Neural progenitor cell (in vitro differentiated cells): ENCODE measurements at places on chromosomes 4 and X. TPM values are rescaled to one million over a fixed set of nuclear protein-coding genes. Genes with fewer than 3 reads are reported as not detected.

- no peaks in the 10 kb centered on the region for H3K4me1 ChIP-seq
- peak overlapping the region; percentile 84 for H3K4me3 ChIP-seq
- no peak overlapping the region for H3K27ac ChIP-seq
Measured at GRCh38 chr4:336099-336892, 1.3 kb upstream of the ZNF141 start.

GRCh38 chrX:120439921-120440320 is 29.2 kb downstream of the LAMP2 start:
- no peaks in the 10 kb centered on the region for H3K4me1 ChIP-seq
- no peaks in the 10 kb centered on the region for H3K36me3 ChIP-seq
- H3K4me3 ChIP-seq: no peak overlapping the region
- H3K27me3 ChIP-seq: no peaks in the 10 kb centered on the region

DNA sequence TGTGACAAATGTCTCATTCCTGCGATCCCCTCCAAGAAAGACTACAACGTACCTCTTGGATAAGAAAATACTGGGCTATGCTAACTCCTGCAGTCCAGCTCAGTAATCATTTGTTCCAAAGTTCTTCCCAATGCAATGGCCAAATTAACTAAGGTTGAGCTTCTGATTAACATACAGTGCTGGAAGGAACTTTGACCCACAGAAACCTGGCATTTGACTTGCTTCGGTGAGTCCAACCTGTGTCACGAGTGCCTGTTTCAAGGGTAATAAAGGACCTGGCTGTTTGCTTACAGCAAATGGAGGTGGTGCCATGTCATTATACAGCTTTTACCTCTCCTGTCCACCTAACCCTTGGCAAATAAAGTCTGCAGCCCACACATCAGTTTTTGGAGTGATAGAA is 83.2 kb downstream of the RBM47 start:
- no peaks in the 10 kb centered on the region for H3K27me3 ChIP-seq
- H3K4me3 ChIP-seq: no peak overlapping the region
- no peak overlapping the region for H3K27ac ChIP-seq
- no peak for DNase-seq
- H3K36me3 ChIP-seq: no peaks in the 10 kb centered on the region
- H3K4me1 ChIP-seq: no peaks in the 10 kb centered on the region

GRCh38 chr4:7204656-7205387 is 12.5 kb downstream of the SORCS2 start:
- no peaks in the 10 kb centered on the region for H3K27me3 ChIP-seq
- DNase-seq: no peak
- H3K27ac ChIP-seq: no peak overlapping the region
- H3K4me3 ChIP-seq: no peak overlapping the region

DNA sequence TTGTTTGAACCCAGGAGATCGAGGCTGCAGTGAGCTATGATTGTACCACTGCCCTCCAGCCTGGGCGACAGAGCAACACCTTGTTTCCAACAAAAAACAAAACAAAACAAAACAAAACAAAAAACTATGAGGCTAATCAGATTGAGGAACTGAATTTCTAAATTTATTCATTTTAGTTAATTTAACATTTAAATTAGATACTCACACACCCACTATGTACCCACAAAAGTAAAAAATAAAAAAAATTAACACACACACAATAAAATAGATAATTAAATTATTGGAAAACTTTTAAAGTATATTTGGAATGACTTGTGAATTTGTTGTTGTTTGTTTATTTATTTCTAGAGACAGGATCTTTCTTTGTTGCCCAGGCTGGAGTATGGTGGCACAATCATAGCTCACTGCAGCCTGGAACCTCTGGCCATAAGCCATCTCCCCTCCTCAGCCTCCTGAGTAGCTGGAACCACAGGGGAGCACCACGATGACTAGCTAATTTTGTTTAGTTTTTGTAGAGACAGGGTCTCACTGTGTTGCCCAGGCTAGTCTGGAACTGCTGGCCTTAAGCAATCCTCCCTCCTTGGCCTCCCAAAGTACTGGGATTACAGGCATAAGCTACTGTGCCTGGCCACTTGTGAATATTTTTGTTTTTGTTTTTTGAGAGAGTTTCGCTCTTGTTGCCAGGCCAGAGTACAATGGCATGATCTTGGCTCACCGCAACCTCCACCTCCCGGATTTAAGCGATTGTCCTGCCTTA is 9.8 kb upstream of the ZNF157 start:
- H3K4me1 ChIP-seq: peaks cover 9% of the 10 kb centered on the region
- no peaks in the 10 kb centered on the region for H3K36me3 ChIP-seq
- H3K4me3 ChIP-seq: no peak overlapping the region

DNA sequence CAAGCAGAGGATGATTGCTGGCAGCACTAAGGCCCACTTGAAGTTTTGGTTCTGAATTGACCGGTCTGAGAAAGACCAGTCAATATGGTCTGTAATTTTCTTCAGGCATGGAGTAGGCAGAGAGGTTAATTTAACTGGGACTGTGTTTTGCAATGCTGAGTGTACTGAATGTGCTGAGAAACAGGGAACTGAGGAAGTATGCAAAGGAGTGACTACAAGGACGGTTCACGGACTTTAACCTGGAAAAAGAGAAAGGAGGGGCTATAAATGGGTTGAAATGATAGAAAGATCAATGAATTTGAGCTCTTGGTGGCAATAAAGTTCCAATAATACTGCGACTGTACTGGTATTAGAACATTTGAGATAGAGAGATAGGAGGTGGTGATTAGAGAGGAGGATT is 84.5 kb downstream of the MAGEB17 start:
- no peaks in the 10 kb centered on the region for H3K27me3 ChIP-seq
- H3K4me3 ChIP-seq: no peak overlapping the region
- no peak for DNase-seq
- no peaks in the 10 kb centered on the region for H3K36me3 ChIP-seq
- no peak overlapping the region for H3K27ac ChIP-seq

DNA sequence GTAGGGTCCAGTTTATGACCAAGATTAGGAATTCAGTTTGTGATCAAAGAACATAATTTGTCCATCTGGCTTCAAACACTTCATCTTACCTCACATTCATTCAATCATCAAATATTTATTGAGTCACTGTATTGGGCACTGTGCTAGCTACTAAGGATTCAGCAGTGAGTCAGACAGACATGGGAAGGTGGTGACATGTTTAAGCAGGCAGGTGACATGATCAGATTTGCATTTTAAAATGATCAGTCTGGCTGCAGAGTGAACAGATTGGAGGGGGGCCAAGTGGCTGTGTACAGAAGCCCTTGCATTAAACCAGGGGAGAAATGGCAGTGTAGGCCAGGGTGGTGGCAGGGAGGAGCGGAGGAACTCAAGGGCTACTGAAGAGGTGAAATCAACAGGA is 25.1 kb upstream of the APLN start:
- no peaks in the 10 kb centered on the region for H3K4me1 ChIP-seq
- H3K27me3 ChIP-seq: no peaks in the 10 kb centered on the region
- H3K27ac ChIP-seq: no peak overlapping the region
- no peak overlapping the region for H3K4me3 ChIP-seq
- no peak for DNase-seq

DNA sequence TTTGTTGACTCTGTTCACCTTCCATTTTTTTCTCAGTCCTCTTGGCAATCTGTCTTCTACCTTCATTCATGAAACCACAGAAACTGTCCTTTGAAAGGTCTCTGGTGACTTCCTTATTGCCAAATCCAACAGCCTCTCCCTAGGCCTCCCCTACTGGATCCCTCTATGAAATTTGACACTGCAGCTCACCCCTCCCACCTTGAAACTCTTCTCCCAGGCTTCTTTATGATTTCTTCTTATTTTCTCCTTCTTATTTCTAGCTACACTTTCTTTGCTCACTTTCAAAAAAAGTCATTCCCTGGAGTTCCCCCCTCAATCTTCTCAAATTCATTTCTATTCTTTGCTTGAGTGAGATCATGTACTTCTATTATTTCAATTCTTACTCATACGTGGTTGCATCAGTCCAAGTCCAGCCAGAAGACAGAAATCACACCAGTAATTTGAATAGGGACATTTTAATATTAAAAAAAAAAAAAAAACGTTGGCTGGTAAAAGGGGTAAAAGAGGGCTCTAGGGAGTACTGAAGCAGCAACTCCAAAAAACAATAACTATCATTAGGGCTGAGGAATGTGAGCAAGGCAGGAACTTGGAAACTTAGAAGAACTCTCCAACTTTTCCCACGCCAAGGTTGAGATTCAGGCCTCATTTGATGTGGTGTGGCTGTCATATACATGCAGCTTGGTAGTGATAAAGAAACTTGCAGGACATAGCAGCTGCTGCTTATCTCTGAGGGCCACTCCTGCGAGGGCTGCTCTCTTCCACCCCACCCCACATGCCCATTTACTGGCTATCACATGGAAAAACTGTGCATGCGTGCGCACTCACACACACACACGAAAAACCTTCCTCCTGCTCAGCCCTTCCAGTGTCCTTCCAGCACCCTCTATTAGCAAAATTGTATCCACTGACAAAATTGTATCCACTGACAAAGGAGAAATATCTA is 169.8 kb upstream of the GALNT7 start:
- peaks cover 10% of the 10 kb centered on the region for H3K4me1 ChIP-seq
- no peaks in the 10 kb centered on the region for H3K27me3 ChIP-seq
- DNase-seq: no peak
- no peak overlapping the region for H3K27ac ChIP-seq
- no peak overlapping the region for H3K4me3 ChIP-seq

DNA sequence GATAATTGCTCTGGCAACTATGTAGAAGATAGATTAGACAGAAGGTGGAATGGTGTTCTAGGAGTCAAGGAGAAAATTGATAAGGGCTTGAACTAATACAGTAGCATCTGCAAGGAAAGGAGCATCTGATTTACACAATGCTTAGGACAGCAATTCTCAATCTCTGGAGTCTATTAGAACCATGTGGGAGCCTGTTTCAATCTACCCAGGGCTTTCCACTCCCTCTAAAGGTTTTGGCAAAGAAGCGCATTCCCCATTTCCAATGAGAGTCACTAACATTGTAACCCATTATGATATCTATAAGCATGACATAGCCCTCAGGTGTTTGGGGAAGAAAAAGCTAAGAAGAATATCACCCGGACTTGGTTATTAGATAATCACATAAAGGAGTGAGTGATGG is 168.2 kb downstream of the COL25A1 start:
- no peak overlapping the region for H3K4me3 ChIP-seq
- H3K27ac ChIP-seq: no peak overlapping the region
- H3K4me1 ChIP-seq: no peaks in the 10 kb centered on the region
- DNase-seq: no peak
- H3K36me3 ChIP-seq: no peaks in the 10 kb centered on the region

- H3K27ac ChIP-seq: no peak overlapping the region
- DNase-seq: no peak
- no peaks in the 10 kb centered on the region for H3K4me1 ChIP-seq
- H3K4me3 ChIP-seq: no peak overlapping the region
- no peaks in the 10 kb centered on the region for H3K36me3 ChIP-seq
Measured at GRCh38 chr4:176207839-176208238, 12.5 kb upstream of the SPATA4 start.

DNA sequence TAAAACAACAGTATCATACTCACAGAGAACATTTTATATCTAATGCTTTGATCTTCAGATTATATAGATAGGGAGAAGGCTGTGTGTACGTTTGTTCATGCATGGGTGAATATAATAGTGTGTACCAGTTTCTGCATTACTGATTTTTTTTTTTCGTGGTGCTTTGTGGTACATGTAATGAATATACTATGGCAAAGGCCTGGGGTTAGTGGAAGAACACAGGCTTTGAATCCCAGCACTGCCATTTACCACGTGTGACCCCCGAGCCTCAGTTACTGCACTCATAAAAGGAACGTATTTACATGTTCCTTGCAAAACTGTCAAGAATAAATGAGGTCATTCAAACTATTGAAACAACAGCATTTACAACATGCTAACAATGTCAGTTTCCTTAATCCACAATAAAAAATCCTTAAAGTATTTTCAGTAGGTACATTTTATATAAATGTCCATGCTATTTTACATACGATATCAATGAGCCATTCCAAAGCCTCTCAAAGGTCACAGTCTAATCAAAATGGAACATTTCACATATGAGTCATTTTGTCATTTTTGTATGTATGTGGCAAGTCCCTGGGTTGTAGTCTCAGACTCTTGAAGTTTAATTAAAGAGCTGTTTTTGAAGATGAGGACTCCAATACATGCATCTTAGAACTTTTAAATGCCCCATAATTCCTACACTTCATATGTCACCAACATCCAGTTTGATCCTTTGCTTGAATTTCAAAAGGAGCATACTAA is 242.8 kb downstream of the PPP3CA start:
- H3K36me3 ChIP-seq: no peaks in the 10 kb centered on the region
- peaks cover 22% of the 10 kb centered on the region for H3K4me1 ChIP-seq
- no peak overlapping the region for H3K4me3 ChIP-seq
- peak overlapping the region; percentile 1 for H3K27ac ChIP-seq

Gene CTAG2
- total RNA-seq: not detected in 2 replicates

Gene CCSER1
- 0.28 and 0.77 TPM in 2 replicates for total RNA-seq

Gene MAGEA2
- not detected in 2 replicates for total RNA-seq

Gene SLC6A14
- 0.04 TPM in 1 of 2 replicates, not detected in the other for total RNA-seq

Gene BEX5
- total RNA-seq: 1.6 and 3.8 TPM in 2 replicates

Gene SPATA4
- 0.09 TPM in 1 of 2 replicates, not detected in the other for total RNA-seq

Gene PDE5A
- total RNA-seq: 20.4 and 32.4 TPM in 2 replicates

Gene INTU
- 22.0 and 31.2 TPM in 2 replicates for total RNA-seq
